Effector CD4-positive, alpha-beta T cell (primary cell): ENCODE measurements at places on chromosomes 3 and 15.

- no peak for DNase-seq
These were observed 92.3 kb upstream of the P2RY1 start for GRCh38 chr3:152742368-152743347.

GRCh38 chr15:78620021-78620526, 722 bp downstream of the CHRNA3 start:
- no peak for DNase-seq

DNA sequence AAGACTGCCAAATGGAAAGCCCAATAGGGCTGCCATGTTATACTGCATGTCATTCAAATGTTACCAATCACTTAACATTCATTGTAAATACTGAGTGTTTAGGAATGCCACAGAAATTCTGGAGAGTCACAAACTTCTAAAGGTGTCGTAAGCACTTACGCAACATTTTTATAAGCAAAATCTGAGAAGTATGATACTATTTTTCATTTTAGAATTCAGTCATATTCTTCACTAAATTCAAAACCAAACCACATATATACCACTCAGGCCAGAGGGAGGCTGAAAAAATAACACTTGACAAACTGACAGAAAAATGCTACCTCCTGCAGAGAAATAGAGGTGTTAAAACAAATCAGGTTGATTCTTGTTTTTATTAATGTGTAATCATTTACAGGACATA, 89.8 kb downstream of the THBS1 start:
- DNase-seq: no peak

DNA sequence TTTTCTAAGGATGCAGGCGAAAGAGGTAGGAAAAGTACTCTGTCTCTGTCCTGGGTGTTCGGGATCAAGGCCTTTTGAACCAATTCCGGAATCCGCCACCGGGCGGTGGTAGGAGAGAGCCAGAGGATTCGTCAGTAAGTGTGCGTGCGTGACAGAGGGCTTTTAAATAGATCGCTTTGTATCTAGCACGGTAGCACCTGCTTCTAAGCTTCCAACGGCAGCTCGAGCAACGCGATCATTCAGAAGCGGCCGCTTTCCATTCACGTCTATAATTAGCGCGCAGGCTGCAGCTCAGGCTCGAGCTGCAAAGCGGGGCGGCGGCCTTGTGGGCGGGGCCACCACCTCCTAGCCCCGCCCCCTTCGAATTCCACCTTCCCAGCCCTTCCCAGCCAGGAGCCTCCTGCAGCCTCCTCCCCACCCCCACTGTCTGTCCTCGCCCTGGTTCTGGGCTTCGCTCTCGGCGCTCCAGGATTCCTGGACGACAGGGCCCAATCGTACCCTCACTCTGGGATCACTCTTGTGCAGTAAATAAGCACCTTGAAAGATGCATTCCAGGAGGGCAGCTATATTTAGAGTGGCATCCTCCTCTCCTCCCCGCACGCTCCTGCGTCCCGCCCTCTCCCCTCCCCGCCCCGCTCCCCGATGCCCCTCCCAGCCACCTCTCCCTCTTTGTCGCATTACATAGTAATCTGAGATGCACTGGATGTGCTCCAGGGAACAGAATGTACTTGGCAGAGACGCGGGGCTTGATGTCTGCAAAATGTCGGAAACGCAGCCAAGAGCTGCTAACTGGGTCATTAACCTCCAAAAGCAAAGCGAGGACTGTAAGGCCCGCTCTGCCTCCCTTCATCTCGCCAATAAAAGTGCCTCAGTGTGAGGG, 224.1 kb upstream of the TPRG1 start:
- DNase-seq: no peak

DNA sequence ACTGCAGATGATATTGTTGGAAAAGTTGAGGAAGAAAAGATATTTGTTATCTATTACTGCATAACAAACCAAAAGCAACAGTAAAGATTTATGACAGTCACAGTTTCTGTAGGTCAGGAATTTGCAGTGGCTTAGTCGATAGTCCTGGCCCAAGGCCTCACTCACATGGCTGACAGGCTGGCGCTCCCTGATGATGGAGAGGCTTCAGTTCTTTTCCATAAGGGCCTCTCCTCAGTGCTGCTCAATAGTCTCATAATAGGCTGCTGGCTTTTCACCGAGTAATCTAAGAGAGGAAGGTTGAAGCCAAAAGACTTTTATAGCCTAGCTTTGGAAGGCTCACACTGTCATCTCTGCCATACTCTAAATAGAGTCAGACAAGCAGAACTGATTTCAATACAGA, 17.7 kb downstream of the IREB2 start:
- no peak for DNase-seq

DNA sequence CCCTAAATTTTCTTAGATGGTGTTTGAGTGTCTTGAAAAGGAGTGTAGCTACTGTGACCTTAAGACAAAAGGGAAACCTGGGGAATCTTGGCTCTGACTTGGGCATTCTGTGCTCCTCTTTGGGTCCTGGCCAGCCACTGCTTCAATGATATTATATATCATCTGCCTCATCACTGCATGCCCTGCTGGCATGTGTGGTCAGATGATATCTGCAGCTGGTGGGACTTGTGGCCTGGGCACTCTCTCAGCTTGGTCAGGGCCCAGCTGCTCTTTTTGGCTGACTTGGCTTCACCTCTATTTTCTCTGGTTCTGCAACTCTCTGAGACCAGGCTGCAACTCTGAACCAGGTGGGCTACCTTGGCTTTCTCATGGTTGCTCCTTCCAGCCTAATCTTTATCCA, 446.1 kb upstream of the RARB start:
- DNase-seq: no peak

- DNase-seq: no peak
These were observed 13.8 kb downstream of the RIOX2 start for GRCh38 chr3:97958396-97958795.

DNA sequence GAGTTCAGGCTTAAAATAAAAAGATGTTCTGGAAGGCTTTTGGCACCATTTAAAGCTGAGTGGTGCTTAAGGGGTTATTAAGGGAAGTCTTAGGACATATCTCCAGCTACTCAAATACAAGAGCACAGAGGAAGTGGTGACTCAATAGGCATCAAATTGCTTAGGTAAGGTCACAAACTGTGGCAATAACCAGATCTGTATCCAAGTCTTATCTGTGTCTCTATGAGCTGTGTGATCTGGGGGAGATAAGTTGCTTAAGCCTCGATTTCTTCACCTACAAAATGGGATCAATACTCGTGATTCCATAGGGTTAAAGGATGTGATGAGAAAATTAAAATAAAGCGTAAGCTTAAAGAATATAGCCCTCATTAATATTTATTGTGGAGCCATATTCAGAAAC, 7.6 kb downstream of the HDC start:
- no peak for DNase-seq

- DNase-seq: no peak
These were observed 80.1 kb downstream of the RSL24D1 start for GRCh38 chr15:55116636-55117035.

DNA sequence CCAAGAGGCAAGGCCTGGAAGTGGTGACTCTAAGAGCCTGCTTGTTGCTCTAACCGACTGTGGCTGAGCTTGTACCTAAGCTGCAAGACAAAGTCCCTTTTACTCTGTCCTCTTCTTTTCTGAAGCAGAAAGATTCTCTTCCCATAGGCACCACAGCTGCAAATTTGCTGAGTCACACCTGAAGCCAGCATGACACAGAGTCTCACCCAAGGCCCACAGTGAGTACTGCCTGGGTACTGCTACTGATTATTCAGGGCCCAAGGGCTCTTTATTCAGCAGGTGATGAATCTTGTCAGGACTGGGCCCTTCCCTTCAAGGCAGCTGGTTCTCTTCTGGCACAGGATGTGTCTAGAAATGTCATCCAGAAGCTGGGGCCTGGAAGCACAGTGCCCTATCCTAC, 18.9 kb upstream of the TIGIT start:
- no peak for DNase-seq

DNA sequence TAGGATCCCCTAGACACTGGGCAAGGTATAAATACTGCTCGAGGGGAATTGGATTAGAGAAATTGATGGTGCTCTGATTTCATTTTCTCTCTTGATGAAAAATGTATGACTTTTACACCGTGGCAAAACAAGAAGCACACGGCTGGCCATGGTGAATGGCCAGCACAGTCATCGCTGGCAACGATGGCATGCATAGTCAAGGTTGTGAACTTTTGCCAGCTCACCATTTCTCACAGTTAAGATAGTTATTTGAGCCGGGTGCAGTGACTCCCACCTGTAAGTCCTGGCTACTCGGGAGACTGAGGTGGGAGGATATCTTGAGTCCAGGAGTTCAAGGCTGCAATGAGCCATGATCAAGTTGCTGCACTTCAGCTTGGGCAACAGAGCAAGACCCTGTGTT, 95.4 kb downstream of the HMG20A start:
- no peak for DNase-seq

- DNase-seq: no peak
These were observed 41.1 kb downstream of the NGRN start for GRCh38 chr15:90306560-90306959.

DNA sequence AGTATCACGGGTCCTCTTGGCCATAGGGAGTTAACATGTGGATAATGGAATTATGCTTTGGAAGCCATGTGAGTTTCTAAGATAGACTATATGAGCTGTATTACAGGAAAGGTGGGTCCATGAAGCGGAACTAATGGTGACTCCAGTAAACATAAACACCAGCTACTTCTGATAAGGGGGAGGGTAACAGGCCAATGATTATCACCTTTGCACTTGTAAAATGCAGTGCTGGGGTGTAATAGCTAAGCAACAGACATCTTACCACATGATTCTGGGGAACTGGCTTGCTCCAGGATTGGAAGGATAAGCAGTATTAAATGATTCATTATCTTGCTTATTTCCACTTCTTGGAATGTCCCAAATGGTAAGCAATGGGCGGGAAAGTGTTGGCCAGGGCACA, 61.4 kb upstream of the CD47 start:
- DNase-seq: no peak

DNA sequence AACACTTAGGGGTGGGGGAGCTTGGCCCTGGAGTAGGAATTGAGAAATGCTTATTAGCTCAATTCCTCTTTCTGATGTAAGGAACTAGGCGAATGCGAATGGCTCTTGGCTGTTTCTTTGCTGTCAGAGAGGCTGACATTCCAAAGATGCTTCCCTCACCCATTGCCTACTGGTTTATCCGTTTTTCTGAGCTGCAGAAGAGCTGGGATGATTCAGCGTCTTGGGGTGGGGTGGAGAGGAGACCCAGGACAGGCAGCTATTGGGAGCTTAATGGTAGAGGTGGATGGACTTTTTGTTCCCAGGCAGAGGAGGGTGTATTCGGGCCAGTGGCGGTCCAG, 9.8 kb downstream of the PLEKHO2 start:
- no peak for DNase-seq

- DNase-seq: no peak
These were observed 428.3 kb upstream of the ATP11B start for GRCh38 chr3:182364723-182365650.

DNA sequence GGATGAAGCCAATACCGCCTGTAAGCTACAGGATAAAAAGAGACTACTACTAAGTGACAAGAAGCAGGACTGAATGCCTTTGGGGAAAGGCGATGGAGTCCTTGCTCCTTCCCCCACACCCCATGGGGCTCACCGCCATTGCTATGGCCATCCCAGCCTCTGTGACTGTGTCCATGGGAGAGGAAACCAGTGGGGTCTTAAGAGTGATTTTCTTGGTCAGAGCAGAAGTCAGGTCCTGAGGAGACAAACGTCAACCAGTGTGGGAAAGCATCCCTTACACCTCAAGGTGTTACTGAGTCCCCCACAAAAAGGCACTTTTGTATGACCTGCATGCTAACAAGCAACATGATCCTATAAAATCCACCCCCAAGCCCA, 913 bp downstream of the IMPDH2 start:
- DNase-seq: no peak
